ENCODE measurements at places on chromosomes 4 and X.

DNA sequence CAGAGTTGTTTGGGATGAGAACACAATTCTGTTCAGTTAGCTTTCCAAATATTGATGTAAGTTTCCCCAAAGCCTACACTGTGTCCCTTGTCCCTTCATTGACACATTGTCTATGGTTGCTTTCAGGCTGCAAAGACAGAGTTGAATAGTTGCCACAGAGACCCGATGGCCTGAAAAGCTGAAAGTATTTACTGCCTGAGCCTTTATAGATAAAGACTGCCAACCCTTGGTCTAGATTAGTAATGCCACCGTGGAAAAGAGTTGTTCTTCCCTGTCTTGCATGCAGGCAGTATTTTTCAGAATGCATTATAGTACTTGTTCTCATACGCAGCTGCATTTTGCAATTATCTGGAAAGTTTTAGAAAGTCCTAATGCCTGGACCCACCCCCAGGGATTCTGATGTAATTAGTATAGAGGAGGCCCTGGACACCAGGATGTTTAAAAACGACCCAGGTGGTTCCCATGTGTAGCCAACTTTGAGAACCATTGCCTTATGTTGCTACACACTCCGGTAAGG is 180.8 kb downstream of the FRMPD4 start:
- DNase-seq = no peak

DNA sequence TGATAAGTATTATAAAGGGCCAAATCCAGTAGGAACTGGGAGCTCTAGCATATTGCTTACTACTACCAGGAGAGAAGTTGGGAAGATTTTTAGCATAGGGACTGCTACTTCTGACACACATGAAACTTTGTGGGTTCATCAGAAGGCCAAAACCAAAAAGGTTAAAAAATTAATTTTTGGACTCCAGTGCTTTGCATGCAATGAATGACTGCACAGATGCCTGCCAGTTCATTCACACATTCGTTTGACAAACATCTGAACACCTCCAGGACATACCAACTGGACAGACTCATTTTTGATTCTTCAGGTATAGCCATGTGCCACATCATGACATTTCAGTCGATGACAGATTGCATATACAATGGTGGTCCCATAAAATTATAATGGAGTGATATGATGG is 79.8 kb downstream of the MID1IP1 start:
- DNase-seq = no peak

DNA sequence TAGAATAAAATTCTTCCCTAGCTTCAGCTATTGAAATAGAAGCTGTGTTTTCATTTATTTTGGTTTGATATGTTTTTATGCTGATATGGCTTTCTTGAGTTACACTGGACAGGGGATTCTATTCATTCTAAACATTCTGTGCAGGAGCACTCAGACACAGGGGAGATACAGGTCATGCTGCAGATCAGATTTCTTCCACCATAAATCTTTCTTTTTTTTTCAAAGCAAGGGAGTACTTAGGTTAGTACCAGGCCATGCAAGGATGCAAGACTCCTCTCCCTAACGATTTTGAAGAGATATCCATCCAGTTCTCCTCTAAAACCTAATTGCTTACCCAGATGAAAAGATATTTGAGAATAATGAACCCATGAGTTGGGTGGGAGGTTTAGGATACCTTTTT is 21.4 kb downstream of the ETDC start:
- no peak for DNase-seq

DNA sequence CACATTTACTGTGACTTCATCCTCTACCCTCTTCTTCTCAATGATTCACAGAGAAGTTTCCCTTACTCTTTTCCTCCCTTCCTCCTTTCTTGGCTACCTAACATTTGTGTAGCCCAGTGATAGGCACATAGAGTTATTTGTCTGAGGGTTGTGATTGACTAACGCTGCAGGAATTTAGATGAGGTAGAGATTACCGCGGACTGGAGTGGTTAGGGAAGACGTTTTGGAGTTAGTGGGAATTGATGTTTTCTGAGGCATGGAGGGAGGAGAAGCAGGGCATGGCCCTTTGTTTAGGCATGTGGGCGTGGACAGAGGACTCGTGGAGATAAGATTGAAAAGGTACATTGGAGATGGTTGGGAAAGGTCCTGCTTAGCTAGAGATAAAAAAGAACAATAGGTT is 246.7 kb downstream of the GPAT3 start:
- no peak for DNase-seq

DNA sequence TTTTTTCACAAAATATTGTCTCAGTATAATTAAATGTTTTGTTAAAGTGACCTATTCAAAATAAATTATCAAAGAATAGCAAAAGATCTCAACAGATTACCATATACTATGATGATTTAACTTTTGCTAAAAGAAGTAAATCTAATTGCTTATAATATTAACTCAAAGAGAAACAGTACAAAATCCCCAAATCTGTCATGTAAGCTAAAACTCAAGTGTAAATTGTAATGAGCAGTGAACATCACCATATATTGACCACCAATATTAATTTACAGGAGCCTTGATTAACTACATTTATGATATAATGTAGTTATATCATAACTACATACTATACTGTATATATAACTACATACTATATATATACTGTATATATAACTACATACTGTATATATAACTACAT is 174.4 kb downstream of the SLC39A8 start:
- DNase-seq = no peak

- no peak for DNase-seq
Measured at GRCh38 chr4:8041172-8041571, 101.5 kb upstream of the AFAP1 start.

Measured in mesothelial cell of epicardium (in vitro differentiated cells).